Nasal cavity respiratory epithelium epithelial cell of viscerocranial mucosa (primary cell): ENCODE measurements at places on chromosomes 12 and 14. TPM values are rescaled to one million over a fixed set of nuclear protein-coding genes. Genes with fewer than 3 reads are reported as not detected.

VAMP1 gene
- total RNA-seq: 1.6 and 2.1 TPM in 2 replicates

P2RX2 gene
- total RNA-seq: not detected in 2 replicates

MYF6 gene
- total RNA-seq: not detected in 2 replicates

FAM90A1 gene
- total RNA-seq: 0.28 TPM in 1 of 2 replicates, not detected in the other

UBR7 gene
- total RNA-seq: 16.4 and 24.5 TPM in 2 replicates

SDR9C7 gene
- 0.28 and 2.7 TPM in 2 replicates for total RNA-seq

ACADS gene
- 5.2 and 6.2 TPM in 2 replicates for total RNA-seq

FAM181A gene
- not detected in 2 replicates for total RNA-seq

CCDC175 gene
- total RNA-seq: not detected in 2 replicates

ADSS1 gene
- 3.8 and 11.5 TPM in 2 replicates for total RNA-seq

CLEC4D gene
- not detected in 2 replicates for total RNA-seq

TAS2R19 gene
- 0.34 and 7.6 TPM in 2 replicates for total RNA-seq

CLEC1B gene
- total RNA-seq: not detected in 2 replicates

CLEC1A gene
- total RNA-seq: not detected in 2 replicates

ENO2 gene
- total RNA-seq: 3.1 and 14.0 TPM in 2 replicates

BMP4 gene
- total RNA-seq: 0.50 TPM in 1 of 2 replicates, not detected in the other

PCED1B gene
- total RNA-seq: 1.7 and 2.6 TPM in 2 replicates

VPS33A gene
- 19.1 and 23.0 TPM in 2 replicates for total RNA-seq

FAM186B gene
- total RNA-seq: 0.34 and 0.57 TPM in 2 replicates

ASIC1 gene
- total RNA-seq: 1.0 and 2.1 TPM in 2 replicates

CSRNP2 gene
- 25.3 and 38.0 TPM in 2 replicates for total RNA-seq

MMP19 gene
- under 0.01 and 0.28 TPM in 2 replicates for total RNA-seq

GNB3 gene
- 0.34 and 0.78 TPM in 2 replicates for total RNA-seq

RHOF gene
- total RNA-seq: 8.0 and 19.1 TPM in 2 replicates

IGF1 gene
- total RNA-seq: not detected in 2 replicates

KCNC2 gene
- total RNA-seq: not detected in 2 replicates

RPL10L gene
- total RNA-seq: not detected in 2 replicates

ADCY4 gene
- 0.85 and 1.0 TPM in 2 replicates for total RNA-seq

SLCO1B1 gene
- total RNA-seq: not detected in 2 replicates

HCAR1 gene
- not detected in 2 replicates for total RNA-seq

KERA gene
- total RNA-seq: not detected in 2 replicates

OTX2 gene
- 0.21 and 0.68 TPM in 2 replicates for total RNA-seq

AICDA gene
- total RNA-seq: not detected in 2 replicates

PTGES3 gene
- total RNA-seq: 96.0 and 140 TPM in 2 replicates

REM2 gene
- under 0.01 and 0.14 TPM in 2 replicates for total RNA-seq

CNTN1 gene
- total RNA-seq: 0.21 and 1.0 TPM in 2 replicates

DHRS1 gene
- total RNA-seq: 19.8 and 27.9 TPM in 2 replicates

MYO1A gene
- 0.14 and 0.34 TPM in 2 replicates for total RNA-seq

AHNAK2 gene
- total RNA-seq: 283 and 1,136 TPM in 2 replicates

CELA1 gene
- under 0.01 TPM in 1 of 2 replicates, not detected in the other for total RNA-seq

RBM19 gene
- 13.0 and 28.0 TPM in 2 replicates for total RNA-seq

ART4 gene
- total RNA-seq: not detected in 2 replicates

FOXG1 gene
- 0.34 and 3.7 TPM in 2 replicates for total RNA-seq

HAL gene
- total RNA-seq: 0.68 and 0.78 TPM in 2 replicates

LPAR5 gene
- 2.7 and 5.1 TPM in 2 replicates for total RNA-seq

DNAI7 gene
- total RNA-seq: under 0.01 and 0.07 TPM in 2 replicates

TOX4 gene
- 18.1 and 40.8 TPM in 2 replicates for total RNA-seq

GLT1D1 gene
- not detected in 2 replicates for total RNA-seq

NCKAP5L gene
- total RNA-seq: 4.4 and 11.6 TPM in 2 replicates

OTOGL gene
- total RNA-seq: under 0.01 TPM in 1 of 2 replicates, not detected in the other
